ENCODE measurements at places on chromosomes 1 and 21. TPM values are rescaled to one million over a fixed set of nuclear protein-coding genes. Genes with fewer than 3 reads are reported as not detected.

PRPF38B gene
- polyA plus RNA-seq, result 53.8 TPM

SELP gene
- not detected for polyA plus RNA-seq

LRRC3 gene
- 0.22 TPM for polyA plus RNA-seq

TRIM67 gene
- not detected for polyA plus RNA-seq

HSPG2 gene
- 0.30 TPM for polyA plus RNA-seq

GALNT2 gene
- 23.7 TPM for polyA plus RNA-seq

- DNase-seq, result no peak
- peaks cover 3% of the 10 kb centered on the region for H3K4me1 ChIP-seq
- no peaks in the 10 kb centered on the region for H3K36me3 ChIP-seq
- H3K27me3 ChIP-seq, result no peaks in the 10 kb centered on the region
Observed at GRCh38 chr1:178928976-178929375, 58.1 kb upstream of the ANGPTL1 start.

GRCh38 chr1:29722598-29722997, 486.3 kb downstream of the PTPRU start:
- no peak for DNase-seq
- no peaks in the 10 kb centered on the region for H3K4me1 ChIP-seq
- H3K4me3 ChIP-seq, result no peak overlapping the region
- H3K36me3 ChIP-seq, result no peaks in the 10 kb centered on the region
- no peaks in the 10 kb centered on the region for H3K27me3 ChIP-seq

GRCh38 chr1:158552296-158552695, 1.9 kb downstream of the OR6Y1 start:
- no peak overlapping the region for H3K4me3 ChIP-seq
- H3K36me3 ChIP-seq, result no peaks in the 10 kb centered on the region
- H3K27ac ChIP-seq, result no peak overlapping the region
- no peaks in the 10 kb centered on the region for H3K27me3 ChIP-seq
- DNase-seq, result no peak

GRCh38 chr1:183370399-183371058, 47.7 kb downstream of the NMNAT2 start:
- no peaks in the 10 kb centered on the region for H3K36me3 ChIP-seq
- no peak overlapping the region for H3K27ac ChIP-seq
- H3K27me3 ChIP-seq, result no peaks in the 10 kb centered on the region
- no peak for DNase-seq
- H3K4me1 ChIP-seq, result no peaks in the 10 kb centered on the region

DNA sequence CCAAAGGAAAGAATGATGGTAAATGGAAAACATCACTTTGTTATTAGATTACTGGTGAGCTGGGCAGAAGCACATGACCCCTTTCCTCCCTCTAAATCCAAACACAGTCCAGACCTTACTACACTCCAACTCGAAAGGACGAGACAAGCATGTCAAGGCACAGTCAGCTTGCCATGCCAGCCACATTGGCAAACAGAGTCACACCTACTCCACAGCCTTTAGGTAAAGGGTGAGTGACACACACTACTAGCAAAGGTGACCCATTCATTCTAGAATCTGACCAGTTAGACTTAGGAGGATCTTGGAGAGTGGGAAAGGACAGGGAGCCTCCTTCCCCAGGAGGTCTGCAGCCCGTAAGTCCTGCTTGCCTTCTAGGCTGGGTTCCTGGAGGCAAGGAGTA, 3.0 kb downstream of the SLC44A3 start:
- DNase-seq, result no peak
- H3K4me3 ChIP-seq, result no peak overlapping the region
- H3K36me3 ChIP-seq, result no peaks in the 10 kb centered on the region
- H3K27ac ChIP-seq, result no peak overlapping the region
- no peaks in the 10 kb centered on the region for H3K4me1 ChIP-seq

GRCh38 chr1:208223136-208223535, 21.0 kb downstream of the PLXNA2 start:
- no peaks in the 10 kb centered on the region for H3K36me3 ChIP-seq
- H3K4me1 ChIP-seq, result no peaks in the 10 kb centered on the region
- H3K4me3 ChIP-seq, result no peak overlapping the region
- no peak for DNase-seq
- peaks cover 2% of the 10 kb centered on the region for H3K27me3 ChIP-seq

DNA sequence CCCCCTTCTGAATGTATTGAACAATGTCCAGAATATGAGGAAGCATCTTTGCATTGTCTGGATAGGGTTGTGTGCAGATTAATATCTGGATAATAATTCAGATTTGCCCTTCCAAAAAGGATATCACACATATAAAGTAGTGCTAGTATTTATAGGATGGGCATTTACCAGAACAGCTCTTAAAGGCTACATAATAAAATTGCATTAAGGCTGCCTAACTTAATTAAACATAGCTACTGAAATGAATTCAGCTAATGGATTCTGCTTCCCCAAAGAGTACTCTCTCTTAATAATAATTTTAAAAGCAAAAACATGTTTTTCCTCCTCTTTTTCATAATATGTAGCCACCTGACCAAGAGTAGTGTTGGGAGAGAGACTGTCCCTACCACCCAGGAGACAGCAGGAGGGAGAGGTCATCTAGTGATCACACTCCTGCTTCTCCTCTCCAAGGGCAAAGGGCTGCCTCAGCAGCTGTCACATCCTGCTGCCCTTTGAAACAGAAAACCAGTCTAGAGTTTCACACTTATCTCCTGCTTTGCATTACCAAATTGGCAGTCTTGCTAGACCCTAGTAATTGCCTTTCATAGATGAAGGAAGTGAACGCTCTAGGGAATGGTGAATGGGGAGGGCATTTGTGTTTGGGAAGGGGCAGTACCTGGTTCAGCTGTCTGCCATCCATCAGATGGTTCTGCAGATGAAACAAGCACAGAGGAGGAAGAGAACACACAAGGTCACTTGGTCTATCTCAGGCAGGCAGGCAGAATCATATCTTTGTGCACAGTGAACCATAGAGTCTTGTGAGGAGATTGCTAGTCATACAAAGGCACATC, 29.3 kb upstream of the DDAH1 start:
- no peaks in the 10 kb centered on the region for H3K36me3 ChIP-seq
- no peak overlapping the region for H3K27ac ChIP-seq
- no peak overlapping the region for H3K4me3 ChIP-seq
- no peaks in the 10 kb centered on the region for H3K27me3 ChIP-seq

DNA sequence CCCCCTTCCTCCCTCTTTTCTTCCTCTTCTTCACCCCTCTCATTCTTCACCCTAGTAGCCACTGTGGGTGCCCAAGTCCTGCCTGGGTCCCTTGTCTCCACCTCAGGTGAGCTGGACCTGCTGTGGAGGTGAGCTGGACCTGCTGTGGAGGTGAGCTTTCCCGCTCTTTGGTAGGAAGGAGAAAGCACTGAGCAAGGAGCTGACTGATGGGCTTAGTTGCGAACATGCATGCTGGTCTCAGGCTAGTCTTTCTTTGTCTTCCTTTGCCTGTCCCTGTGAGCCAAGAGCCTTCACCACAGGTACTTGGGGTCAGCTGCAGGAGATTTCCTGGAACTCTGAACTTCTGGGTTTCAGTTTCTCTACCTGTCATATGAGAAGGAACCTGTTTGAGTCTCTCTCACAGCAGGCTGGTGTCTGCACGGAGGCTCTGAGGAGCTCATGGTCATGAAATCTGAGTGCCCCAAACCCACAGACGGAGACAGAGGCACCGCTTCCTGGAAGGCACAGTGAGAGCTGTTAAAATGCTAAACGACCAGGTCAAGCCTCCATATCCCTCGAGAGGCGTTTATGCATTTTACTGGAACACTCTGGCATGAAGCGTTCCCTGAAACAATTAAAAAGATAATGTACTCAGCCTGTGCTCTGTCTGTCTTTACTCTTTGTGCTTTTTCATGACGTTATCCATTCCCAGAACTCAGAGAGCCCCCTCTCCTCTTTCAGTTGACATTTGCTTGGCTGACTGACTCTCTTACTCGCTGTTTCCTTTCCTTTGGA, 69.5 kb downstream of the RHOU start:
- H3K4me1 ChIP-seq, result no peaks in the 10 kb centered on the region
- H3K4me3 ChIP-seq, result no peak overlapping the region
- H3K36me3 ChIP-seq, result no peaks in the 10 kb centered on the region
- no peak overlapping the region for H3K27ac ChIP-seq
- DNase-seq, result no peak

- no peak for DNase-seq
- H3K36me3 ChIP-seq, result no peaks in the 10 kb centered on the region
- no peaks in the 10 kb centered on the region for H3K4me1 ChIP-seq
- H3K27ac ChIP-seq, result no peak overlapping the region
- no peaks in the 10 kb centered on the region for H3K27me3 ChIP-seq
Observed at GRCh38 chr21:16084776-16085364, 355.1 kb downstream of the USP25 start.

DNA sequence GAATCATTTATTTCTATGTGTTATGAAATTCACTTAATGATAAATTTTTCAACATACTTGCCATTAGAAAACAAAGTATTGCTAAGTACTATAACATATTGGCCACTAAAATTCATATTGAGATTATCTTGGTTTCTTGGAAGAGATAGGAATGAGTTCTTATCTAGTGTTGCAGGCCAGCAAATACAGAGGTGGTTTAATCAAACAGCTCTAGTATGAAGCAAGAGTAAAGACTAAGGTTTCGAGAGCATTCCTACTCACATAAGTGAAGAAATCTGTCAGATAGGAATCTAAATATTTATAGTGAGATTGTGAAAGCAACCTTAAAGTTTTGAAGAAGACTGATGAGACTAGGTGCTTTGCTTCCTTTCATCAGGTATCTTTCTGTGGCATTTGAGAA, 37.9 kb upstream of the FOXE3 start:
- DNase-seq, result no peak
- no peak overlapping the region for H3K27ac ChIP-seq
- H3K27me3 ChIP-seq, result no peaks in the 10 kb centered on the region
- H3K36me3 ChIP-seq, result peaks cover 14% of the 10 kb centered on the region

DNA sequence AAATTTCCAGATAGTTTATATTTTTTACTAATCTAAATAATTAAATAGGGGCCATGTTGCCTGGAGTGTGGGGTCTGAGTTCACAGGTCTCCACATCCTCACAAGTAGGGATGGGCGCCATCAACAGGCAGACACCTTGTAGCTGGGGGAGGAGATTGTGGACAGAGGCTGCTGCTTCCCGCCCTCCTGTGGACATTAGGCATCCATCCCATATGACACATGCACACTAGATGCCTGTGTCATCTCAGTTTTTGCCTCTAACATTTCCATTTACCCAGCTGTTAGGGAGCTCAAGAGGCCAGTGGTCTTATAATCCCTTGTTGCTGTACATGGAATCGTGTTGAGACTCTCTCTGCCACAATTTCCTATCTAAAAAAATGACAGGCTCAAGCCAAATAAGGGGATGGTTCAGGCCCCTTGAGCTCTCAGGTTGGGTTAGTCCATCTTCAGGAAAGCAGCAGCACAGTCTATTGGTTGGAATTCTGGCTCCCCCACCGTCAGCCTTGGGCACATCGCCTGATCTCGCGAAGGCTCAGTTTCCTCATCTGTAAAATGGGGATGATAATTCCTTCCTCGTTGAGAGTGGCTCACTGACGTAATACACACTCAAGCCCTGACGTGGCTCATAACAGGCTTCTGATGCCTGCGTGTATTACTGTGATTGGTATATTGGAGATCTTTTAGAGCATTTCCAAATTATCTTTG, 13.6 kb downstream of the LHX4 start:
- no peaks in the 10 kb centered on the region for H3K36me3 ChIP-seq
- no peaks in the 10 kb centered on the region for H3K4me1 ChIP-seq
- H3K27me3 ChIP-seq, result no peaks in the 10 kb centered on the region
- DNase-seq, result no peak
- no peak overlapping the region for H3K27ac ChIP-seq

DNA sequence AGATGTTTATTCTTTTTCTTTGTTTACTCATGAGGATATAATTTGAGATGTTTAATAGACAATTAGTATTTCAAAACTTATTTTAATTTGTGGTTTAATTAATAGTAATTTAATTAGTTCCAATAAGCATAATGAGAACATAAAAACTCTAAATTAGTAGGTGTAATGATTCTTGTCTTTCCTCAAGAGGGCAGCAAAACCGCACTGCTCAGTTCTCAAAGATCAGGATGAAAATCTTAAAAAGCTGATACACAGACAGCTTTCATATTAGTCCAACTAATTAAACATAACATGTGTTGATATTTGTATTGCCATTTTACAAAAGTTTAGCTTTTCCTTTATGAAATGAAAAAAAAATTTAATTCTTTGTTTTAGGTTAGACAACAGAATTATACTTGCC, 106.7 kb upstream of the C21orf91 start:
- H3K4me3 ChIP-seq, result no peak overlapping the region
- DNase-seq, result no peak

- H3K4me1 ChIP-seq, result no peaks in the 10 kb centered on the region
- no peak overlapping the region for H3K27ac ChIP-seq
- no peak overlapping the region for H3K4me3 ChIP-seq
- H3K36me3 ChIP-seq, result no peaks in the 10 kb centered on the region
Observed at GRCh38 chr1:48966583-48966982, 189.9 kb upstream of the BEND5 start.
